ENCODE measurements at places on chromosomes 3 and 15.

DNA sequence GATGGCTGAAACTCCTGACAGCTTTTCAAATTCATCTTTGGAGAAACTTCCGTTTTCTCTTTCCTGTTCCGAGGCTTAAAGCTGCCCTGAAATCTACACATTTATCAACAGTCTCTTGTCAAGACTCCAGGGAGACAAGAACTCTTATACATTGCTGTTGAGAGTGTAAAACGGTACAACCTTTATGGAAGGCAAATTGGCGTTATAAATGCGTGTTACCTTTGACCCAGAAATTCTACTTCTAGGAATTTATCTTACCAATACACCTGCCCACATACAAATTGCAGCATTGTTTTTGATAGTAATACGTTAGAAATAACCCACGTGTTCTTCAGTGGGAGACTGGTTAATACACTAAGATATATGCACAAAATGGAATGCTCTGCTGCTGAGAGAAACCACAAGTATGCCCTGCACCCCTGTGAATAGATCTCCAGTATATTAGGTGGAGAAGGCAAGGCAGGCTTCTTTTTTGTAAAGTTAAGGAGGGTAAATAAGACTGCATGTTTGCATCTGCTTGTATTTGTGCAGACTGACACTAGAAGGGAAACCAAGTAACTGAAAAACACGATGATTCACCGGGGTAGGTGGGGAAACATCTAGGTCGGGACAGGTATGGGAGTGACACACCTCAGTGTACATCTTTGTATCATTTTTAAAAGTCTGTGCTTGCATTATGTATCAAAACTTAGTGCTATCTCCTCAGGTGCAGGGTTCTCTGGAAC lies 97.5 kb downstream of the IGF1R start:
- DNase-seq: no peak

- DNase-seq: no peak
These were observed 98.6 kb downstream of the SUCNR1 start for GRCh38 chr3:151971814-151972579.

GRCh38 chr3:190109441-190109840 lies 11.3 kb downstream of the P3H2 start:
- no peak for DNase-seq

- DNase-seq: no peak
These were observed 70.7 kb upstream of the EOMES start for GRCh38 chr3:27792869-27793268.

DNA sequence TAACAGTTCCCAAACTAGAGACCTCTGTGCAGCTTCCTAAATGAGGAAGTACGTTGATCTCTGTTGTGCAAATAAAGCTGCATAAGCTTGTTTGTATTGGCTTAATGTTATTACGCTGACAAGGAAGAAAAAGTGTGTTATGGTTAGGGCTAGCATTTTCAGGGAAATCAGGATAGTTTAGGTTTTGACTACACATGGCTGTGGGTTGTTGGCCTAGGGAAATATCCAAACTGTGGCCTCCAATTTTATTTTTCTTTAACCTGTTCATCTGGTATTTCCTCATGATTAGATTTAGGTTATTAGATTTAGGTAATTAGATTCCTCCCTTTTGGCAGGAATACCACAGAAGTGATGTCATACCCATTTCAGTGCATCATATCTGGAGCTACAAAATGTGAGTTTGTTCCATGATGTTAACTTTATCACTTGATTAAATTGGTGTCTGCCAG lies 8.7 kb upstream of the MCCC1 start:
- no peak for DNase-seq

DNA sequence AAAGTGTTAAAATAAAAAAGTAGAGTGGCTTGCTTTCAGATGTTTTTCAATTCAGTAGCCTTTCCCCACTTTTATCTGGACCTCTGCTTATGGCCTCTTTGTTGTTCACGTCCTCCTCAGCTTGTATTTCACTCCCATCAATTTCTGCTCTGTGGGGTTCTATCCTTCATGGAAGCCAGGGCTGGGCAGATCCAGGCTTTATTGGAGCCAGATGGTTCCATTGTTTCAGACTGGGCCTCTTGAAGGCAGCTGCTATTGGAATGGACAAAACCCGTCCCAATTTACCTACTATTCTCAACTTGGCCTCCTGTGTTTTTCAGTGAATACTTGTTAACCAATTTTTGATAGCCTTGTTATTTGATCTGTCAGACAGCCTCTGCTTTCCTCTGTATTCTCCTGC lies 10.9 kb upstream of the AADACL2 start:
- no peak for DNase-seq

DNA sequence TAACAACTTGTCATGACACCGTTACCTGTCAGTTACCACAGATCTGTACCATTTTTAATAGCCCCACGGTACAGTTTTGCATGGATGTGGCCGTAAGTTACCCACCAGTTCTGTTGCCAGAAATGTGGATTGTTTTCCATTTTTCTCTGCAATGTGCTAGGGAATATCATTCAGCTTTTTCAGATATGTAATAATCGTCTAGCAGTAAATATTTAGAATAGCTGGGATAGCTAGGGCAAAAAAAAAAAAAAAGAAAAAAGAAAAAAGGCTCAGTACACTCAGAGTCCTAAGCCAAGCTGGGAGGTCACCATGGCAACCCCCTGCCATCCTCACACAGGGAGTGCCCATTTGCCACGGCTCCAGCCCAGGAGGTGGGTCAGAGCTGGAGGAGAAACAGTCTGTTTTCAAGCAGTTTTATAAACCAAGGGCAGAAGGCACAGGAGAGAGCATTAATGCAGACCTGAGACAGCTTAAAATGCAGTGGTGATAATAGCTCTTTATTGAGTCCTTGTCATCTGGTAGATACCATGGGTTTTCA lies 25.2 kb downstream of the PAQR5 start:
- no peak for DNase-seq

All from stimulated activated CD8-positive, alpha-beta memory T cell treated with anti-CD3 and anti-CD28 coated beads, Interleukin-12 subunit alpha, Interleukin-12 subunit beta, amount 100 ng/mL, for 4 hours (primary cell).